ENCODE measurements at places on chromosomes 11 and 22.
A peak's percentile ranks its signal among the peaks of the same experiment; 100 is the strongest.

- no peak for DNase-seq
Measured at GRCh38 chr11:40387240-40387980, 1072.0 kb downstream of the LRRC4C start.

DNA sequence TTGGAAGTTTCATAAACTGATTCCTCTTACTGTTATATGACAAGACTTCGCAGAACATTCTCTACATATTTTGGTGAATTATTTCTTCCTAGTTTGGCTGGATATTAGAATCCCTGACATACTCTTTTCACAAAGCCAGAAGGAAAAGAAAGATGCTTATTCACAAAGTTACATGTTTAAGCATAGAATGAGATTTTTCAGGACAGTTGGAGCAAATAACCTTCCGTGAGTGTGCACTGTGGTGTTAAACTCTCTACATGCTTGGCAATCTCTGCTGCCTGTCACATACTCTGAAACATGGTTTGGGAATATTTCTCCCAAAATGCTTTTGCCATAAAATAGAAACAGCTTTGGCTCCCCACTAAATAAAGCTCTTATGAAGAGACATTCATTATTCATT, 230.0 kb upstream of the MTNR1B start:
- DNase-seq, result no peak

DNA sequence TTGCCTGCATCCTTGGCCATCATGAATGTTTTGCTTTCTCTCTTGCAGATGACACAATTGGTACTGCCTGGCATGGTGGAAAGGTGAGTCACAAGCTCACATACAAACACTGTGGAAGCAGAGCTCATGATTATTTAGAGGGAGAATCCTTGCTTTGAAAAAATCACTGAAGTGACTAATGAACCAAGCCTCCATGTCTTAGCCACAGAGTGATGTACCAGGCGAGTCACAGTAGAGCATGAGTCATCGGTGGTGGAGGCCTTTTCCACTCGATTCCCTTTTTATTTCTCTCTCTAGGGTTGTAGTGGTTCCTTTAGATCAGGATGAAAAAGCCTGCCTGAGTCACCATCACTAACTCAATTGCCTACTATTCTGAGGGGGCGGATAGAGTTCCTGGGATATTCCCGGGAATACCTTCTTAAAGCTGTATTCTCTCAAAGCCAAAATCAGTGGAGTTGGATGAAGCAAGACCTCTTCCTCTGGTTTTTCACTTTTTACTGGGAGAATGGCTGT, 49.6 kb upstream of the ALKBH3 start:
- no peak for DNase-seq

DNA sequence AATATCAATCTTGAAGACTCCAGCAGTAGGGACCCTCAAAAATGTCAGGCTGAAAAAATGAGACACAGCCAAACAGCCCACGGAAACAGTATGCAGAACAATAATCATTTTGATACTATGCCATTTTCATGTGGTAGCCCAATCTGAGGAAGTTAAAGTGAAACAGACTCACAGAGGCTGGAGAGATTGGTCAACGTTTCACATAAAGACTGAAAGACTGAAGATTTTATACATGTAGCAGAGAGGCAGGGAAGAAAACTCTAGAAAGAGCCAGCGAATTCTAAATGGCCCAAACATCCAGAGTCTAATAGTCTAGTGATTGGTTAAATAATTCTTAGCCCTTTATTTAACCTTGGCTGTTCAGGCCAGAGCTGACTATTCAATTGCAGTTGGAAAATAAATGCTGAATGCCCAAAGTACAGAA, 49.4 kb downstream of the MAML2 start:
- DNase-seq, result no peak

DNA sequence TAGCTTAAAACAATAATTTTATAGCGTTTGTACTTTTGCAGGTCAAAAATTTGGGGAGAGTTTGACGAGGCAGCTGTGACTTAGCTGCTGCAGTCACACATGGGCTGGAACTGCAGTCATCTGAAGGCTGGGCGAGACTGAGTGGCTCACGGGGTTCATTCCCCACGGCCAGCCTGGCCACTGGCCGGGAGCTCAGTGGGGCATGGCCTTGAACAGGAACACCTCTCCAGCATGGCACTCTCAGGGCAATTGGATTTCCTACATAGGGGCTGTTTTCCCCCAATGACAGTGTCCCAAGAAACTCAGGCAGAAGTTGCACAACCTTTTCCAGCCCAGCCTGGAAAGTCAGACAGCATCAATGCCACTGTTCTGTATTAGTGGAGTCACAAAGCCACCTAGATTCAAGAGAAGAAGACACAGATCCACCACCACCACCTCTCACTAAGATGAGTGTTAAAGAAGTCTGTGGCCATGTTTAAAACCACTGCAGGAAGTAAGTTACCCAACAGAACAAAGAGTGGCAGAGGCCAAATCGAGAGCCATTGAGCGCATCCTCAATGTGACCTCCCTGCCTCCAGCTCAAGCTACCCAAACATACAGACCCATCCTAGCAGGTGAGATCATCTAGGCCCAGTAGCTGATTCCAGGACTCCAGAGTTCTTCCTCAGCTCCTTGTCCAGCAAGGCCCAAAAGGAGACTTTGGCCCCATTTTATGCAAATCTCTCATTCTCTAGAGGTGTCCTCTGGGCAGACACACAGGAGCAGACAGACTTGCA, 618.7 kb upstream of the CADM1 start:
- DNase-seq, result no peak

- DNase-seq, result no peak
Measured at GRCh38 chr11:59559886-59560285, 48.5 kb downstream of the OR4D9 start.

GRCh38 chr22:19499880-19500242, 20.1 kb downstream of the CDC45 start:
- DNase-seq, result no peak

- DNase-seq, result no peak
Measured at GRCh38 chr11:85922367-85922766, 67.2 kb downstream of the CCDC83 start.

DNA sequence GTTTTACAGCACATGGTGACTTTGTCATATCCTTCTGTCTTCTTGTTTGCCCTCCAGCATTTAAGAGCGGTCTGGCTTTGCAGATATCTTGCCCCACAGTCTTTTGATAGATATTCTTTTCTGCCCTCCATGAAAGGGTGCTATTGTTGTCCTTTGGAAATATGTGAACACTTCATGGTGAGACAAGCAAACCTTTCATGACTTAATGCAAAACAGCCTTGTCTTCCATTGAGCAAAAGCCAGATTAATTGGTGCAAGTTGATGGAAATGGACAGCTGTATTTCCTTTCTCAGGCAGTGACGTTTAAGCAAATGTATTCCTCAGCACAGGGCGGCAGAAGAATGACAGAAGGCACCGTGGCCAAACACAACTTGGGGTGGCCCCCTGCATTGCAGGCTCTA, 4.4 kb downstream of the DCPS start:
- DNase-seq, result no peak

DNA sequence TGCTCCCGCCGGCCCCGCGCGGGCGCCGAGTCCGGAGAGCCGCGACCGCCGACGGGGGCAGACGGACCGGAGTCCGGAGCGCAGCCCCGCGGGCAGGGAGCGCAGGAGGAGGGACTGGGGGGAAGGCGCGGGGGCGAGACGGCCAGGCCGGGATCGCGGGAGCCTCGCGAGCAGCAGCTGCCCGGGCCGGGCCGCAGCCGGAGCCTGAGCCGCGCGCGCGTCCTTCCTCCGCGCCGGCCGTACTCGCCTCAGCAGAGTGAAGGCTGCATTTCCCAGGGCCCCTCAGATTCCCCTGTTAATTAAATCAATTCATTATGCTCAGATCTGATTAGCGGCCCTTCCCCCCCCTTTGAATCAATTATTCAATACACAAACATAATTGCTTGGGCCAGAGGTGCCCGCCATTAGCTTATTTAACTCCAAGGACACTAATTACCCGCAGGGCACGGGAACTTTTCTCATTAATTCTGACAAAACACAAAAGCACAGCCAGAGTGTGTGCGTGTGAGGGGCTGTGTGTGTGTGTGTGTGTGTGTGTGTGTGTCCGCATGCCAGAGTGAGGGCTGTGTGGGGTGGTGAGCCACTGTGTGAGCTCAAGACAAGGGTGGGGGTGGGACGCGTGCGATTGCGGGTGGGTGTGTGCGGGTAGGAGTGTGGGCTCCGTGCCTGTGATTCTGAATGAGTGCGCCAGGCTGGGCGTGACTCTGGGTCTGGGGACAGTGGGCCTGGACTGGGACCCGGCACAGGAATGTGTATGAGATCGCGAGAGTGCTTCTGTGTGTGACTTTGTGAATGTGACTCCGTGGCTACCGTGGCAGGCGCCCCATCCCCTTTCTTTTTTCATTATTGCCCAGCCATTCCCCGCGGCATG, 5.1 kb upstream of the LMO1 start:
- DNase-seq, result no peak

DNA sequence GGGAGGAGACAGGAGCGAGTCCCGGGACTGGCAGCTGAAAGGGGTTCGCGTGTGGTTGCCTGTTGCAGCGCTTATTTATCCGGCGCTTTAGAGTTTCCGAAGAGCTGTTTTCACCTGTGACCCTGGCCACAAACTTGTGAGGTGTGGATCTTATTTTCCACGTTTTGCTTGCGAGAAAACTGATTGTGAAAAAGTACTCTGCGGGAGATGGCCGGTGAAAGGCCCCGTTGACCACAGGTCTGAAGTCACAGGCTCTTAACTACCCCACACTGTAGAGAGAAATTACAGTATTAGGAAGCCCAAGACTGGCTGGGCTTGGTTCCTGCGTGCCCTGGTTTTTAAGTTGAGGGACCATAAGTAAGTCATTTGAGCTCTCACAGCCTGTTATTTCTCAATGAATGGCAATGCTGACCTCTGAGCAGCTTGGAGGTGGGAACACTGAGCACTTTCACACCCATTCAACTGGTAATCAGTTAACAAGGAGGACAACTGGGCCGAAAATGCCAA, 379 bp upstream of the RAB38 start:
- no peak for DNase-seq

- DNase-seq, result no peak
Measured at GRCh38 chr22:20060700-20061480, 19.2 kb upstream of the DGCR8 start.

- DNase-seq, result no peak
Measured at GRCh38 chr11:64882243-64882642, 3.8 kb upstream of the EHD1 start.

- DNase-seq, result no peak
Measured at GRCh38 chr11:74288161-74288560, 23.3 kb downstream of the P4HA3 start.

GRCh38 chr22:38699784-38700183, 959 bp downstream of the JOSD1 start:
- DNase-seq, result no peak

- DNase-seq, result no peak
Measured at GRCh38 chr22:48179571-48180546, 1417.4 kb downstream of the TBC1D22A start.

- no peak for DNase-seq
Measured at GRCh38 chr11:66987158-66987620, 12.1 kb downstream of the C11orf86 start.

DNA sequence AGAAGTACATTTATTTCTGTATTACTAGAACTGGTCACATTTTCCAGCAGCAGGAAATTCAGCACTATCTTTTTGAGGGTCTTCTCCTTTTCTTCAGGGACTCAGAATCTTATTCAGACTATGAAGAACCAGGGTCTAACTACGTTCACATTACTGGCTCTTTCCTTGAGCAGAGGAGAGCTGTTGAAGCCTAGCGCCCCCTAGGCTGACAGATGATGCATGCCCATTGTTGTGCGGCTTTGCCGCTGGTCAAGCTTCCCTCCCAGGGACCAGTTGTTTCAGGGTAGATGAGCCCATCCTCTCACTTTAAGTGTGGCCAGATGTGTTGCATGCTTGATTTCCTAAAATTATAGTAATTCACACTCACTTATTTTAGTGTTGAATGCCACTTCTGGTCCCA, 168.2 kb upstream of the PDGFD start:
- no peak for DNase-seq

DNA sequence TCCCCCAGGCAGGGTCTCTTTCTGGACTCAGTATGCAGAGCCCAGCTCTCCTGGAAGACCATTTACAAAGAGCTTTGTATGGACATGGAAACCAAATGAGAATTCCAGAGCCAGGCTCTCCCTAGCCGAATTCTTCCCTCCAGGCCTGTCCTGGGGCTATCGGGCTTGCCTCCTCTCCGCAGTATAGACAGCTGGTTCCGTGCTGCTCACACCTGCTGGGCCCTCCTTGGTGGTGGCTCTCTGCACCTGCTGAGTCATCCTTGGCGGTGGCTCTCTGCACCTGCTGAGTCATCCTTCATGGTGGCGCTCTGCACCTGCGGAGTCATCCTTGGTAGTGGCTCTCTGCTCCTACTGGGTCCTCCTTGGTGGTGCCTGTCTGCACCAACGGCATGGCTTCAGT, 743.5 kb downstream of the BRD1 start:
- peak; percentile 69 for DNase-seq

DNA sequence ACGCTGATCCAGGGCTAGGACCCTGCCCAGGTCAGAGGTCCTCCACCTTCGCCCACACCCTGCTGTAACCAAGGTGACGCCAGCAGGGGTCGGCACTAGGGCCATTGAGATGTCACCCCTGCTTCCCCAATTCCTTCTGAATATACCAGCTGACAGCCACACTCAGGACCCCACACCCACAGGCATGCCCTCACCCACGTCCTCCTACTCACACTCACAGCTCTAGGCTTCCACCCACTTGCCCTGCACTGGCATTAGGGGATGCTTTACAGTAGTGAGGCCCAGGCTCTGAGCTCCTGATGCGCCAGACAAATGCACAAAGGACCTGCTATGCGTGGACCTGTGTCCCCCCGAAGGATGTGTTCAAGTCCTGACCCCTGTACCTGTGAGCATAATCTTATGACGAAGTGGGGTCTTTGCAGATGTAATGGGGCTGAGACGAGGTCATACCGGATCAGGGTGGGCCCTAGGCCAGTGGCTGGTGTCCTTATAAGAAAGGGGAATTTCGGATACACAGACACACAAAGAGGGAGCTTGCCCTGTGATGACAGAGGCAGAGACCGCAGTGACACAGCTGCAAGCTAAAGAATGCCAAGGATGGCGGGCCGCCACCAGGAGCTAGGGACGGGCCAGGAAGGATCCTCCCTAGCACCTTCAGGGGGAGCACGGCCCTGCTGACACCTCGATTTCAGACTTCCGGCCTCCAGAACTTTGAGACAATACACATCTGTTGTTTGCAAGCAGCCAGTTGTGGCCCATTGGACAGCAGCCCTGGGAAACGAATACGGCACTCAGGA, 11.2 kb downstream of the WNT11 start:
- no peak for DNase-seq

GRCh38 chr22:33919391-33920196, 682 bp downstream of the LARGE1 start:
- peak; percentile 31 for DNase-seq

- no peak for DNase-seq
Measured at GRCh38 chr11:112634995-112635737, 326.1 kb upstream of the NCAM1 start.

- DNase-seq, result peak; percentile 43
Measured at GRCh38 chr11:57751676-57752253, at the start of gene BTBD18. Gene BTBD18, minus strand, starts transcription at chr11:57751819. Its CDS starts 631 bp downstream, at chr11:57751188.
